ENCODE measurements at places on chromosomes 11 and 22.

DNA sequence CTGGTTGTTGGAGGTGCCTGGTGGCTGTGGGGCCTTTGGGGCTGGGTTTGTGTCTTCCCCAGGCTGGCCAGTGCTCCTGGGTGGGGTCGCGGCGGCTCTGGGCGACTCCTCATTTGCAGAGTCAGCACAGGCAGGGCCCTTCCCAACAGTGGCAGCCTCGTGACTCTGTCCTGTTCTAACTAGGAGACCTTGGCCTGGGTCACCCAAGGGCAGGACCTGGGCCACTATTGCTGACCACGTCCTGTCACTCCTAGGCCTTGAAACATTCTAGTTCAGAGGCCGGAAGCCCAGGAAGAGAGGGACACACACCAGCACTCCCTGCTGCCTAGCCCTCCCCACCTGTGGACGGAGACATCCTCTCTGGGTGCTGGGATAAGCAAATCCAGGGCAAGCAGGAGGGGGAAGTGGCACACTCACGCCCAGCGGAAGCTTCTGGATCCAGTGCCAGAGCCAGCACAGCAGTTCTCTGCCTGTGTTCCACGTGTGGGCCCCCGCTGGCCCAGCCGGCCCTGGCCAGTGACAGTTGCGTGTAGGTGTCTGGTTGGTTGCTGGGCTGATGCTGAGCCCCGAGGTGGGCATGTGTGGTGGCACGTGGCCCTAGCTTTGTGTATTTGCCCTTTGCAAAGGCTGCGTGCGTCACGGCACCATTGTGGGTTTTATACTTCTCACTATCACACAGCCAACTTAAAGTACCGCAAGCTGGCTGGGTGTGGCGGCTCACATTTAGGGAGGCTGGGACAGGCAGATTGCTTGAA, 4.3 kb upstream of the CHID1 start:
- DNase-seq, result no peak

DNA sequence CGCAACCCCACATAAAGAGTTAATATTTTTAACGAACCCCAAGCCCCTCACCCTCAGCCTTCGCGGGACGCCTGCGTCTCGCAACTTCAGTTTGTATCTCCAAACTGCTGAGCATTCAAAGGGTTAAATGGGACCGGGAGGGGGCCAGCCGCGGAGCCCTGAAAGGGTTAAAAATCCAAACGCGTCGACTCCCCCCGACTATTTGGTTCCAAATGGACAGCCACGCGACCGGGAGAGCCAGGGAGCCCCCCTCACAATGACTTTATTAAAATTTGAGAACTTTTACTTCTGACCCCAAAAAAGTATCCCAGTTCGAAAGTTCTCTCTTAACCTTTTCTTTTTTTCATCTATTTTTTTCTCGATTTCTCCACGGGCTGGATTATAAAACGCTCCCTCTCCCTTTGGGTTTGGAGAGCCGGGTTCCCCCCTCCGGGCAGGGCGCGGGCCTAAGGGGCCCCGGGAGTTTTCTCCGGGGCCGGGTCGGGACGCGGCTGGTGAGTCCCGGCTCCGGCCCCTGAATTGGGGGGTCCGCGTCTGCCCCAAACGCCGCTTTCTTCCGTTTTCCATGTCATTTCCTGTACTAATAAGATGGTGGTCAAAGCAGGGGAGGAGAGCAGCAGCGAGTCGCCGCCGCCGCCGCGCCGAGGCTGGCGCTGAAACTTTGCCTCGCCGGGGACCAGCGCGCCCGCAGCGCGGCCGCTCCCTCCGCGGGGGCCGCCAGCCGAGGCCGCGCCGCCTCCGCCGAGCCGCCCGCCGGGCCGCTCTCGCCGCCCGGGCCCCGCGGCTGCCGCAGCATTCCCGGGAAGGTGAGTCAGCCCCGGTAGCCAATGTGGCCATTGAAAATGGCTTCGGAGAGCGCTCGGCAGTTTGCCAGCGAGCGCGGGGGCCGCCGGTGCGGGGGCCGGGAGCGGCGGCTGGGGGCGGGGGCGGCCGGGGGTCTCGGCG, at the start of gene PRDM11:
Gene PRDM11, plus strand, starts transcription at position 568 of the 945 bp plus-strand sequence. CDS start 35,128 bp downstream, outside the sequence.
- DNase-seq, result no peak

DNA sequence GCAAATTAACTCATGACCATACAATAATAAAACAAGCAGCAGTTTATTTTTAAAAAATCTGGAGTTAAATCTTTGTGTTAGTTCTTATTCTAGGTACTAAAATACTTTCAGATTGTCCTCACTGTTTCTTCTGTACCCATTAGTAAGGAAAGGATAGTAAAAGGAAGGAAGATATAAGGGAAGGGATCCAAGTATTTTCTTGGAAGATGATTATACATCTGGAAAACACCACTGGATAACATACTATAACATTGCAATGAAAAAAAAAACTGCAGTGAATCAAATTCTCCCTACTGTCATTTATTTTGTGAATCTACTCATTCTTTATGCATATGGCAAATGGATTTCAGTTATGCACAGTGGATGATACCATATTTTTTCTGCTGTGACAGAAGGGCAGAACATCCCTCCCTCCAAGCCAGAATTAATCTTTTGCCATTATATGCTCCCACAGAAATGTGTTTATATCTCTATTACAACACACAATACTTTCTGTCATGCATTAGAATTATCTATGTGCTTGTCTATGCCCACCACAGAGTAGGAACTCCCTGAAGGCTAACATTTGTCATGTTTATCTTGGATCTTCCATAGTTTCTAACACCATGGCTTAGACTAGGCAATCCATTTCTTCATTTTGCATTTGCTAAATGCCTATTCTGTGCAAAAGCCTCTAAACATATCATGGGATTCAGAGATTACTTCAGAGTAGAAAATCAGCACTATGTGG, 282.3 kb upstream of the CTSC start:
- no peak for DNase-seq

DNA sequence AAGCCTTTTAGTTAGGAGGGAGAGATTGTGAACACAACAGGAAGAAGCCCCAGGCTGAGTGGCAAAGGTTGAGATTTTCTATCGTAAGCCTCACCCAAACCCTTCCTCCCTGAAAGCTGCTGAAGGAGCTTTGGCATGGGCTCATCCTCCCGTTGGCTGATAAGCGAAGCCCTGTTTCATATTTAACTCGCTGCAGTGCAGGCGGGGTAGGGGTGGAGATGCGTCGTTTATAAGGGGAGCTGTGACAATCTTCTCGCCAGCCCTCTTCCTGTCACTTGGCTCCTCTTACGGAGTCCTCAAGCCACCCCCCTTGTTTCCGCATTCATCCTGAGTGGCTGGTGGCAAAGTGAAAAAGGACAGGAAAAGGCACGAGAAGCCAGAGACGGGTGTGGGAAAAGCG, 137.0 kb downstream of the OR4C45 start:
- no peak for DNase-seq

GRCh38 chr22:37777122-37777687, 30.5 kb upstream of the GCAT start:
- no peak for DNase-seq

GRCh38 chr11:106391771-106392420, 314.4 kb downstream of the AASDHPPT start:
- DNase-seq, result no peak

- DNase-seq, result no peak
Observed at GRCh38 chr11:22162756-22163155, 30.1 kb upstream of the ANO5 start.

DNA sequence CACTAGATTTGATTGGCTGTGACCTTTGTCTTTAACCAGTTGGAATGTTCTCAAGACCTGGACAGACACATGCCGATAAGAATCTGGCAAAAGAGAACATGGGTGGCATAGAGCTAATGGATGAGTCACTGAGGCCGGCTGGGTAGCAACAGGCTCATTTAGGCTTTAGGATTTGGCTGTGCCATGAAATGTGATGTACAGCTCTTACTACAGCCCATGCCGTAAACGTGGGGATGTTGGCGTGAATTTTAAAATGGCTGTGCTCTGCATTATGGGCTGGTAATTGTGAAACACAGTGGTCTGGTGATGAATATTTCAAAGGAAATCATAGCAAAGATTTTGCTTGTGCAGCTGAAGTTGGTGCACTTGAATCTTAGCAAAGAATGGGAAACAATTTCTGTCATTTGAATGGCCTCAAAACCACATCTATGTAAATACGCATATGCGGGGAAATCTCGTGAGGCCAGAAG, 332.4 kb downstream of the TBC1D22A start:
- no peak for DNase-seq

GRCh38 chr11:12402025-12402424, 24.7 kb downstream of the PARVA start:
- DNase-seq, result no peak

- no peak for DNase-seq
Observed at GRCh38 chr22:45925811-45926351, 51.1 kb downstream of the WNT7B start.

GRCh38 chr11:18761741-18762140, 29.9 kb downstream of the PTPN5 start:
- no peak for DNase-seq

- DNase-seq, result no peak
Observed at GRCh38 chr11:12112750-12113149, 2.4 kb downstream of the MICAL2 start.

- DNase-seq, result no peak
Observed at GRCh38 chr22:34038801-34039555, 118.7 kb upstream of the LARGE1 start.

DNA sequence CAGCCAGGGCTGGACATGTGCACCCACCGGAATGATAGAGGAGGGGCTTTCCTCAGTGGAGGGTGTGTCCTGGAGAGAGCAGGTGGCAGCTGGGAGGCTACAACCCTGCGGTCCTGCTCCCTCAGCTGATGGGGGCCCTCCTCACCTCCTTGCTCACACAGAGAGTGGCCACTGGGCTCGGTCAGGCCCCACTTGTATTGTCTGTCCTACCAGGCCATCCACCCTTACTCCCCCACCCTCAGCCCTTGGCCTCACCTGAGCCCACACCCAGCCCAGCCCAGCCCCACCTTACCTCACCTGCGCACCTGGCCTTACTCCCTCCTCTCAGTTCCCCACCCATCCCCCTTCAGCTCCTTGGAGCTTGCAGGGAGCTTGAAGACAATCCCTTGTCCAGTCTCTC, 3.1 kb downstream of the TRPM5 start:
- no peak for DNase-seq

GRCh38 chr11:119107538-119108145, 498 bp downstream of the C2CD2L start:
- no peak for DNase-seq

DNA sequence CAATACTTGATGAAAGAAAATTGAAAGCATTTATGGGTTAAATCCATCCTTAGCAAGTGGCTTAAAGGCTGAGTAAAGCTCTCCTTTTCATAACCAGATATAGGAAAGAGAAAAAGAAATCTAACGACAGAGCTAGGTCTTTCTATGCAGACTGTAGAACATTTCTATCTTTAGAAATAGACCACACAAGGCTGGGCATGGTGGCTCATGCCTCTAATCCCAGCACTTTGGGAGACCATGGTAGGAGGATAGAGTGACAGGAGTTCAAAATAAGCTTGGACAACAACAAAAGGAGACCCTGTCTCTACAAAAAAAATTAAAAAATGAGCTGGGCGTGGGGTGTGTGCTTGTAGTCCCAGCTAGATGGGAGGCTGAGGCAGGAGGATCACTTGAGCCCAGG, 90.7 kb downstream of the APOL5 start:
- no peak for DNase-seq

GRCh38 chr11:100746448-100746847, 59.4 kb downstream of the ARHGAP42 start:
- DNase-seq, result no peak

- DNase-seq, result no peak
Observed at GRCh38 chr11:75635066-75635862, 33.6 kb downstream of the MAP6 start.

DNA sequence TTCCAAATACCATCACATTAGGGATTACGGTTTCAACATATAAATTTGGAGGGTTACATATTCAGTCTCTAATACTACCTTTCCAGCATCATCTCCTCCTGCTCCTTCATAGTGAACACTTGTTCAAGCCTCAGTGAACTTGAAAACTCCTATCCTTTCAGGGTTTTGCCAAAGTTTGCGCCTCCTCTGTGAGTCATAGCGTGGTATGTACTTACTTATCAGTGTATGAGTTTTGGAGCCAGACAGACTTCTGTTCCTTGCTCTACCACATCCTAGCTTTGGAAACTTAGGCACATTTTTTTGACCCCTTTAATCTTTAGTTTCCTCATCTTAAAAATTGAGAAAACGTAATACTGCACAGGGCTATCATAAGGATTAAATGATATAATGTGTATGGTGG, 160.1 kb upstream of the ZC3H12C start:
- no peak for DNase-seq

GRCh38 chr11:93623179-93623578, 38.3 kb upstream of the CEP295 start:
- no peak for DNase-seq

GRCh38 chr11:66981976-66982578, 7.0 kb downstream of the C11orf86 start:
- no peak for DNase-seq

GRCh38 chr11:70078095-70078780, at the start of gene ANO1:
Gene ANO1, plus strand, starts transcription at chr11:70078317. Its CDS starts 290 bp downstream, at chr11:70078607.
- DNase-seq, result no peak

DNA sequence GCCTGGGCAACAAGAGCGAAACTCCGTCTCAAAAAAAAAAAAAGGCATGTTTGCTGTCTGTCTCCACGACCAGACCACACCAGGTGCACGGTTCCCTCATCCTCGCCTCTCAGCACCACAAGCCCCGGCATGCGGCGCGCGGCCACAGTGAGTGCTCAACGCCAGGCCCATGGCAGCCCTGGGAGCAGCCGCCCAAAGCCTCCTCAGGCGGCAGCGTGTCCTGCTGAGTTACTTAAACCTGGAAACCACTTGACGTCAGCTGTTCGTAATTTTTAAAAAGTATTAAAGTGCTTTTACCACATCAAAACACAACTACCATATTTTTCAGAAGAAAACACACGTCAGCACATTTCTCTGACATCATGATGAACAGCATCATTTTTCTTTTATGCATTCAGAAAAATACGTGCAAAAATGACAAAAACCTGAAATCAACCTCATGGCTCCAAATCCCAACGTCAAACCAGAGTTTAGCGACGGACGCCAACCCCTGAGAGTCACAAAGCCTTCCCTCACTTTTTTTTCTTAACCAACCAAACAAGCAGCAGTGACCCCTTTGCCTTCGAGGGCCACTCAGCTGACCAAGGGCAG, 2.1 kb downstream of the DEAF1 start:
- DNase-seq, result peak; percentile 62

GRCh38 chr11:131295986-131296385, 74.4 kb upstream of the NTM start:
- no peak for DNase-seq

Data from stimulated activated naive CD4-positive, alpha-beta T cell (primary cell).